Lower lobe of right lung (tissue), 2 donors: ENCODE measurements at places on chromosomes 13 and 19.

DNA sequence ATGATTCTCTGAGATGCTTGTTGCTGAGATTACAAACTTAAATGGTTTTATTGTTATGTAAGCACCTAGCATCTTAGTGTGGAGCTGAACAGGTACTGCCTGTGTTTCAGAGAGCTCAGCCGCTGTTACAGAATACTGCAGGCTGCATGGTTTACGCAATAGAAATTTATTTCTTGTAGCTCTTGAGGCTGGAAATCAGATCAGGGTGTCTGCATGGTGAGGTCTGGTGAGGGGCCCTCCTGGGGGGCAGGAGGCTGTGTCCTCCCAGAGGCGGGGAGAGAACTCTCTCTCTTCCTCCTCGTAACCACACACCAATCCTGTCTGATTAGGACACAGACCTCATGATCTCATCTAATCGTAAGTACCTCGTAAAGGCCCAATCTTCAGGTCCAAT lies 13.1 kb downstream of the ATP11A start:
- no peak for DNase-seq

DNA sequence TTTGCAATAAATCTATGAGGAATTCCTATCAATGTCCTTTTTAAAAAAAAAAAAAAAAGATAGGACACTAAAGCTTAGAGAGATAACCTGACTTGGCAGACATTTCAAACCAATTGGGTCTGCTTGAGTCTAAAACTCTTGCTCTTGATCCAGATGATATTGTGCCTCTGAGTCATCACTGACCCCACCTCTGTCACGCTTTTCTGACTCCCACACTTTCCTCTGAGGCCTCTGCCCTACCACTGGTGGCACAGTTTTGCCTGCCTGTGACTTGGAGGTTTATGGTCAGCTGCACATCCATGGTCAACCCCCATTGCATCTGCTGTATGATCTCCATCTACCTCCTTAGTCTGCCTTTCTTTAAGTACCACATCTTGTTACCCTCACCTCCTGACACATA lies 328.7 kb downstream of the SPRY2 start:
- no peak for DNase-seq

DNA sequence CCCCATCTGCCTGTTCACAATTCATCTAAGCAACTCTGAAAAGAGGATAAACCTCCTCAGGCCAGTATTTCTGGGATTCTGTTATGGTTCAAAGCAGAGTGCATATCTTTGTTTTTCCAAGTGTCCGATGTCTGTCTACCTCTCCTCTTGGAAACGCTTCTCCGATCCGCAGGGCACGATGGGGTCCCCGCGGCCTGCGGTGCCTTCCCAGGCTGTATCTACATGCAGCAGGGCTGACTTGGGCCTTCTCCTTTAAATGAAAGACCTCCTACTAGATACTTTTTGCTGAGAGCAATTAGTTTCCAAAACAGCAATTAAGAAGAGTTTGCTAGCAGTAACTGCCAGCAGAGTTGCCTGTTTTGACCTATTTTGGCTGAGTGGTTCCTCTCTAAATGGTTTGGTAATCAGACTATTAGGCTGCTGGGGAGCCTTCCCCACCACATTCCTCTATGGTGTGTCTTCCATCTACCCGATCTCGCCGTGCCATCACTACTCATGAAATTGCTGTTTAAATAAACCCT lies 23.5 kb downstream of the COL4A2 start:
- DNase-seq: no peak

- peak; percentile 87 for DNase-seq
These were observed 14.0 kb upstream of the GJA3 start for GRCh38 chr13:20174656-20175405.

GRCh38 chr13:109256866-109257760 lies 529.3 kb downstream of the IRS2 start:
- DNase-seq: no peak

DNA sequence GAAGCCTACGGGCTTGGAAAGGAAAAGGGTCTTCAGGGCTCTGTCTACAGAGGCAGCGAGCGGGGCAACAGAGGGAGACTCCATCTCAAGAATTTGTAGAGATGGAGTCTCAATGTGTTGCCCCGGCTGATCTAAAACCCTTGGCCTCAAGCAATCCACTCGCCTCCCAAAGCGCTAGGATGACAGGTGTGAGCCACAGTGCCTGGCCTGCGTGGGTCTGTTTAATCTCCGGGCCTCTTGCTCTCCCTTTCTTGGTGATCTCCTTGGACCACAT lies 8.1 kb downstream of the RPS9 start:
- no peak for DNase-seq

GRCh38 chr19:29232315-29232852 lies 19.4 kb upstream of the UQCRFS1 start:
- no peak for DNase-seq

DNA sequence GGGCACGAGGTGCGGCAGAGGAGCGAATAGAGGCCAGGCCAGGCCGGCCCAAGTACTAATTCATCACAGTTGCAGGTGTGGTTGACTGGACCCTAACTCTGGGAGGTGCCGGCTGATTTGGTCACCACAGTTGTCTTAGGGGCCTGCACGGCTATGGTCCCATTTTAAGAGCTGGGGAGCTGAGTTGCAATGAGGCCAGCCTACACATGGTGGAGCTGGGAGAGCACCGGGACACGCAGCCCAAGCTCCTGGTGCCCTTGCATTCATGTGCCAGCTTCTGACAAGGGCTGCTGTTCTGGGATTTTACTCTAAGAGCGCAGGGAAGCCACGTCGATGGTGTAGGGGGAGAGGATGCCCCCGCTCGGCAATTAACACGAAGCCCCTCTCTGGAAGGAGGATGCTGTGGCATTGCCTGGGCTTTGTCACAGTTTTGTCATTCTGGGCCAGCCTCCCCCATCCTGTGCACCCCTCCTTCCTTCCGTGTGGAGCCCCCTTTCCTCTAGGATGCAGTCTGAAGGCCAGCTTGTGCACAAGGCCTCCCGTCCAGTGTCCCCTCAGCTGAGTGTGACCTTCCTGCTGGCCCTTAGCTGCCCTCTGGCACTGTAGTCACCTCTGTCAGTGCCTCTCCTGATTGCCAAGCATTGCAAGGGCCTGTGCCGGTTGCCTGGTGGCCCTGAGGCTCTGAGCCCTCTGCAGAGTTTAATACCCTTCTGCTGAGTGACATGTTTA lies 109.4 kb upstream of the C1QTNF9B start:
- no peak for DNase-seq
